ENCODE measurements at places on chromosomes 16 and 17.

DNA sequence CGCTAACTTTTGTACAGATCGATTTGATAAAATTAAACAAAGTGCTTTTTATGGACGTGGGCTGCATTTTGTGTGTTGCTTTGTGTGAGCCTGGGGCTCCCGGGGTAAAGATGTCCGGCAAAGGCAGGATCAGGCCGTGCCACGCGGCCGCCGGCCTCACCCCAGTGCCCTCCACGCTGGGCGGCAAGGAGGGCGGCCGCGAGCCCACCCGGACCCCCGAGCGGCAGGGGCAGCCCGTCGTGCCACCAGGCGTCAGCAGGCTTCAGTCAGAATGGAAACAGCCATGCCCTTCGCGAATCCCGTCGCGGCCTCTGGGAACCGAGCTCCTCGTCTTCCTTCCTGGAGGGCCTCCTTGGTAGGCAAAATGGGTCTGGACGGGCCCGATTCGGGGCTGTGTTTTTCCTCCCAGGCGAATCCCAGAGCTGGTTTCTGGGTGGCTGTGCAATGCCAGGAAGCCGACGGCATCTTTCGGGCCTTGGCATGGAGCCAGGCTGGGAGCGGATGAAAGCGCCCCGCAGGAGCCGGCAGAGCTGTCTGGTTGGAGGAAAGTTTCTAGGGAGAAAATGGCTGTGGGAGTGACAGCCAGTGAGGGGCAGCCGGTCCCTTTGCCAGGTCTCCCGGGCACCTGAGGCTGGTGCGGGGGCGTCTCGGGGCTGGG is 5.5 kb downstream of the SOX8 start:
- DNase-seq, result no peak

DNA sequence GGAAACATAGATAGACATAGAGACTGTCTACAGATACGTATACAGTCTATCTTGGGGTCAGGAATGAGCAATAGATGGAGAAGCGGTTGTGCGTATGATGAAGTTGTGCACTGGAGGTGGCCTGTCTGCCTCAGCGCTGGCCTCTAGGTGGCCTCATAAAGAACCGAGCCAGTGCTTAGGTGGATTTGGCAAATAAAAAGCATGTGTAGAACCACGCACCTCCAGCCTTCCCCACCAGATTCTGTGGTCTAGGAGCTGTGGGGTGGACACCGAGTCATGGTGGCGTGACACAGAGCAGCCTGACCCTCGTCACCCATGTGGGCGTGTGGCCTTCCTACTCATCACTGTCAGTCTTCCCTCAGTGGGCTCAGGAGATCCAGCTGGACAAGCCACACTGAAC is 34.0 kb downstream of the PGS1 start:
- DNase-seq, result no peak

- DNase-seq, result no peak
Measured at GRCh38 chr17:28648698-28649097, 3.7 kb upstream of the BLTP2 start.

GRCh38 chr16:82630688-82631087 is 3.9 kb downstream of the CDH13 start:
- no peak for DNase-seq

- no peak for DNase-seq
Measured at GRCh38 chr17:70675070-70675590, 505.8 kb downstream of the KCNJ2 start.

GRCh38 chr17:42566215-42566882 is 551 bp upstream of the MLX start:
- no peak for DNase-seq

- DNase-seq, result no peak
Measured at GRCh38 chr17:56009795-56010651, 143.3 kb upstream of the ANKFN1 start.

- no peak for DNase-seq
Measured at GRCh38 chr16:66081775-66082366, 284.6 kb upstream of the CDH5 start.

DNA sequence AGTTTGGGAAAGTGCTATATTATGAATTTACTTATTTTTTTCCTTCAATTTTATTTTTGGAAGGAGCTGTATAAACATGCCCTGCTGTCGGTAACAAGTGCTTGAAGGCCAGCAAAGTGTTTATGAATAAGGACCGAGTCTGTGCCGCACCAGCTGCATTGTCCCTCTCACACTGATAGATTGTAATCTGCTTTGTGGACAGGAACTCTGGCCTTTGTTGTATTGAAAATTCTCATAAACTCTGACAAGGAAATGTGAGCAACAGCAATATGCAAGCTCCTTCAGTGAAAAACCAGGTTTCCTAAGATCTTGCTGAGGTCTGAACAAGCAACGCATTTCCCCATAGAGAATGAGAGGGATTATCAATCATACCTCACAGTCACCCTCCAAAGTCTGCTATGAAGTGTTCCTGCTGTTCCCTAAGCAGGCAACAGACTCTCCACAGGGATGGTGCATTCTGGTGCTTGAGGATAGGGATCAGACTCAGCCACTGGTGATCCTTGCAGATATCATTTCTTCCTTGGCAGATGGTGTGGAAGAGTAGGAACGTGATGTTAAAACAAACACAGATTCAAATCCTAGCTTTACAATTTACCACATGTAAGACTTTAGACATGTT is 109.6 kb downstream of the KCNJ2 start:
- peak; percentile 33 for DNase-seq

GRCh38 chr16:89200124-89200849 is at the start of gene SLC22A31:
TSS of gene SLC22A31 (minus strand) at chr16:89200537. CDS start at chr16:89200501, 36 bp downstream.
- no peak for DNase-seq

GRCh38 chr16:55501549-55502322 is 7.1 kb upstream of the LPCAT2 start:
- DNase-seq, result no peak

DNA sequence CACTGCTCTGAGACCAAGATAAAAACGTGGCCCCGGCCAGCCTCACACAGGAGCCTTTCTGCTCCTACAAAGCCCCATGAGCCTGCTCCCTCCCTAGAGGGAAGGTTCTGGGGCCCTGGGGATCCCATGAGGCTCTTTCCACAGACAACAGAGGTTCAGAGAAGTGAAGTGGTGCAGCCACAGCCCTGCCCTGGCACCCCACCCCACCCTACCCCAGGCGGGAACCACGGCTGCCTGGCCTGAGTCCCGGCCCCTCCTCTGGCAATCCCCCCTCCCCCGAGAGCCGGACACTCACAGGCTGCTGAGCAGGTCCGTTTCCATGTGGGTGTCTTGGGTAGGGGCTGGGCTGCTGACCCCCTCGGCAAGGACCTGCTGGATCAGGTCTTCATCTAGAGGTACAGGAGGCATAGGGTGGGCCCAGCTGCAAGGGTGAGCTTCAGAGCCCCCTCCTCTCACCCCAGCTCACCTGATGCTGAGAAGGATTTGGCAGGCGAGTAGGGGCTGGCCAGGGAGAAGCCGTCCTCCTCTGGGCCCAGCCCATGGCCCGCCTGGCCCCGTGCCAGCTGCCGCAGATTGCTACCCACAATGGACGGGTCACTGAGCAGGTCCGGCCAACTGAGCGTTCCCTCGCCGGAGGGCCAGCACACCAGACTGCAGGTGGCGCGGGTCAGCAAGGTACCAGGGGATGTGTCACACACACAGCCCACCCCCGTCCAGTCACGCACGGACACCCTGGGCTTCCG is 38.7 kb downstream of the PKD1 start:
- DNase-seq, result no peak

GRCh38 chr17:65978871-65979270 is 213.1 kb downstream of the CEP112 start:
- DNase-seq, result no peak

DNA sequence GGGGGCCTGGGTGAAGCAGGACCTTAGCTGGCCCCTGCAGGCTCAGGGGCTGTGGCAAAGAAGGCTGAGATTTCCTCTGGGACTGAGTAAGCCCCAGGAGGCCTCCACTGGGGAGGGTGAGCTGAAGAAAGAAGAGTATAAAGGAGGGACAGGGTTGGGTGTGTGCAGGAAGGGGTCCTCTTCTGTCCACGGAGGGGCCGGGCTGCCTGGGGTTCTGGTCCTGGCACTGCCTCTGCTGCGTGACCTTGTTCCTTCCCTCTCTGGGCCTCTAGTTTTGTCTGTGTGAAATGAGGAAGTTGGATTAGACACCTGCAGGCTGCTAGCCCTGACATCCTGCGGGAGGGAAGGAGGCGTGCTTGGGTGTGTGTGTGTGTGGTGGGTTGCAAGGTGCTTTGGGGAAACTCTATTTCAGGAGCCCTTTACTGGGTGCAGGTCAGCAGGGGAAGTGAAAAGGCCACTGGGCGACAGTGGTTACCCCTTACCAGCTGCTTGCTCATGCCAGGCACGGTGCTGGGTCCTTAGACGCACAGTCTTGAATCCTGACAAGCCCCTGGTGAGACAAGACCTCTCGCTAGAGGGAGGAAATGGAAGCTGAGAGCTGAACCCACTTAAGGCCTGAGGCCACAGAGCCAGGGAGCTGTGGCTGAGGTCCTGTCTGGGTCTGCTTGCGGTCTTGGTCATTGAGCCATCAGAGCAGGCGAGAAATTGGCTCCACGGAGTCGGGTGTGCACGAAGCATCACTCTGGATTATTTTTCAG is 60.7 kb downstream of the OR1D5 start:
- DNase-seq, result peak; percentile 62

- DNase-seq, result peak; percentile 23
Measured at GRCh38 chr16:69848637-69849545, 86.8 kb downstream of the WWP2 start.

GRCh38 chr16:19396555-19397011 is 21.1 kb upstream of the TMC5 start:
- DNase-seq, result no peak

DNA sequence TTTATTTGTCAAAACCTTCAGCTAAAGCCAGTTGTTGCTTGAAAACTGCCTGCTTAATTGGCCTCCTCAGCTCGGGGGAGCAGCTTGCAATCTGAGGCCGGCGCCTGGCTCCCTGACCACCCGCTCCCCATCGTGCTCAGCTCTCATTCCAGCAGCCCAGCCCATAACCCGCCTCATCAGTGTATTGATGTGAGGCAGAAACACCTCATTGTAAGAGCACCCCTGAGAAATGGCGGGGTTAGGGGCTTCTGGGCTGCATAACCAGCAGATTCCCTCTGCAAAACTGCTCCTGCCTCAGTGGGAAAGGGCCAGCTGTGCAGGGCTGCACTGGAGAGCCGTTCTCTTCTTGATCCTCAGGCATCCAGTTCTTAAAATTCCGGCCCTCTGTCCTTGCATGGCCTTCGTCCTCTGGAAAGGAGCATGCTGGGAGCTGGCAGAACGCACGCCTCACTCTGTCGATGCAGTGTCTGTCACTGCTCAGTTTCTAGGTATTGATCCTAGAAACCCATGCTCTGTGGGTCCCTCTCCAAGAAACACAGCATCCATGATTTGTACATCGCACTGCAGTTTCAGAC is 113.8 kb upstream of the CHMP6 start:
- DNase-seq, result peak; percentile 28

DNA sequence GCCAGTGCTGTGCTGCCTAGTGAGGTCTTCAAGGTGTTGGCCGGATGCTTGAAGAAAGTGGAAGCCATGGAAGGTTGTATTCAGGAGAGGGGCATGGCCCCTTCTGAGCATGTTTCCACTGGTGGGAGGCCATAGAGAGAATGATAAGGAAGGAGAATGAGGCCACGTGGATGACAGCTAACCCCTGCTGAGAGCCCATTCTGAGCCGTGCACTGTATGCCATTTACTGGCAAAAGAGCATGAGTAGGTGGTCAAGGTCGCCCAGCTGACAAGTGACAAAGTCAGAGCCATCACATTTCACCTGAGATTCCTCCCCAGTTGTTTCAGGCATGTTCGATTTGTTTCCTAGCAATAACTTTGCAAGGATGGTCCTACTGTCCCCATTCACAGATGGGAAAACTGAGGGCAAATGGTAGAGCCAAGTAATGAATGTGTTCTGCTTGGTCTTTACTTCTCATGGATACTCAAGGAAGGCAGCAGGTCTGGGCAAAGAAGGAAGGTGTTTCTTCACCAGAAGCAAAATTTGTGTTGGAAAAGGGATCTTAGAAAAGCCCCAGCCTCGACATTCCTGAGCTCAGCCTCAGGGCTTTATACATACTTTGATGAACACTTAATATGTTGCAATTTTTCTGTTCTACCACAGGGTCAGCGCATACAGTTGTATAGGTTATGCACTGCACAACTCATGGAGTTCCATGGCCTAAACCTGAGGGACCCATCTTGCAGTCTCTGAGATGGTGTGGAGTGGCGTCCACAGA is 10.5 kb upstream of the NKD1 start:
- DNase-seq, result no peak

Data from posterior cingulate gyrus (tissue), 11 donors.